CD4-positive, alpha-beta T cell treated with Interleukin-6 for 4 hours (primary cell): ENCODE measurements at places on chromosomes 6 and 20.

GRCh38 chr6:71490876-71491275 is 202.3 kb downstream of the OGFRL1 start:
- no peak for DNase-seq

DNA sequence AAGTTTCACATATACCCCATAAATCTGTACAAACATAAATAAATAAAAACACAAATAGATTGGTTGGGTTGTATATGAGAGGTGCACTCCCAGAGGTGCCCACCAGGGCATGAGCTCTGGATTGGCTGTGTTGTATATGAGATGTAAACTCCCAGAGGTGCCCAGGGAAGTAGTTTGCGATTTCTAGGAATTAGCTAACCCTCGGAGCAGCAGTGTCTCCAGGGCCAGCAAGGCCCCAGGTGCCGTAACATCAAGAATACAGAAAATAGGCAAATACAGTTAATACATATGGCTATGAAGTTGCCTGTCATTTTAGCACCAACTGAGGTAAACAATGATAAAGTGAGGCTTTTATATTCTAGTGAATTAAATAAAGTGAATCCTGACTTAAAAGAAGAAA is 5.4 kb upstream of the GINM1 start:
- peak; percentile 4 for DNase-seq

- no peak for DNase-seq
These were observed 61.1 kb upstream of the ZFP64 start for GRCh38 chr20:52252664-52253063.

DNA sequence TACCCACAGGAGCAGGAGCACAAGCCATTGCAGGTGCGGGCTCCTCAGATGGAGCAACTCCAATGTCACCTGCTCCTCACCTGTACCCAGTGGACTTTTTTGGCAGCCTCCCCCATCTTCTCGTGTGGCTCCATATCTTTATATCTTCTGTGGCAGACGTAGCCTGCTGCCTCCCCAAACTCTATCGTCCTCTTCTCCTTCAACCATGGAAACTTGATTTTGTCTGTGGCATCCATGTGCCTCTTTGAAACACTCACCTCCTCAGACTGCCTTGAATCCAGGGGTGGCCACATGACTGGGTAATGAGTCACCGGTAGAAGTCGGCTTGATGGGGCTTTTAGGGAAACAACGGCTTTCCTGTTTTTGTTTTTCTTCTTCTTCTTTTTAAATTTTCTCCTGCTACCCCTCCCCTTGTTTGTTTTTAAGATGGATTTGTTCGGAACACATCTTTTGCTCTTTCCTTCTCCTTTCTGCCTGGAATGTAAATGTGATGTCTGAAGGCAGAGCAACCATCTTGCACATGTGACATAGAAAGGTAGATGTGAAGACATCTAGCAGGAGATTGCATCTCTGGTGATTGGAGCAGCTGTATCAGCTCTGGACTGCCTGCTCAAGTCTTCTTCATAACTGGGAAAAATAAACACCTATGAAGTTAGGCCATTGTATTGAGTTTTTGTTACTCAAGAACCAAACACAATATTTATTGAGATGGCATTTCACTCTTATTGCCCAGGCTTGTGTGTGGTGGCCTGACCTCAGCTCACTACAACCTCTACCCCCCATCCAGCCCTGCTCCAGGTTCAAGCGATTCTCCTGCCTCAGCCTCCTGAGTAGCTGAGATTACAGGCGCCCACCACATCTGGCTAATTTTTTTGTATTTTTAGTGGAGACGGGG is 69.9 kb upstream of the DDR1 start:
- peak; percentile 68 for DNase-seq

DNA sequence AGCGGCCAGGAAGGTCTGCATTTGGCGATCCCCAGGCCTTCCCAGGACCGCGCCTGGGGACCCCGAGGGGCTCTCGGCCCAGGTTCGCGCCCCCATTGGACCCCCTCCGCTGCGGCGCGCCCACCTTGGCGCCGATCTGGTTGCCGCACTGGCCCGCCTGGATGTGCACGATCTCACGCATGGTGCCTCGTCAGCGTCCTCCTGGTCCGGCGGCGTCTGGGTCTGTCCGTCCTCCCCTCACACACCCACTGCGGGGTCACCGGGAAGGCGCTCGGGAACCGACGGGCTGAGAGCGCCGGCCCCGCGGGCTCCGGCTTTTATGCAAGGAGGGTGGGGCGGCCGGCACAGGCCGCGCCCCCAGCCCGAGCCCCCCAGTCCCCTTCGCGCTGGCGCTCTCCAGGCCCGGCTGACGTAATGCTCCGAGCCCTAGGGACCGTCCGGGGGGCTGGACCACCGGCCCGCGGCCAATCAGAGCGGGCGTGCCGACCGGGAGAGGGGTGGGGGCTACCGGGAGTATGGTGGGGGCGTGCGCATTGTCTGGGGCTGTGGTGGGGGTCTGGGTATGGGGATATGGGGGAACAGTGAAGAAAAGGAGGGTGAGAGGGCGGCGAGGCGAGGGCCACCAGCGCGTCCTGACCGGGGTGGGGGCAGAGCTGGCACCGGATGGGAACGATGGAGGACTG is at the start of gene TUBB2B:
Gene TUBB2B, minus strand, starts transcription at position 291 of the 683 bp plus-strand sequence. Its CDS starts 110 bp downstream, at position 181.
- no peak for DNase-seq

DNA sequence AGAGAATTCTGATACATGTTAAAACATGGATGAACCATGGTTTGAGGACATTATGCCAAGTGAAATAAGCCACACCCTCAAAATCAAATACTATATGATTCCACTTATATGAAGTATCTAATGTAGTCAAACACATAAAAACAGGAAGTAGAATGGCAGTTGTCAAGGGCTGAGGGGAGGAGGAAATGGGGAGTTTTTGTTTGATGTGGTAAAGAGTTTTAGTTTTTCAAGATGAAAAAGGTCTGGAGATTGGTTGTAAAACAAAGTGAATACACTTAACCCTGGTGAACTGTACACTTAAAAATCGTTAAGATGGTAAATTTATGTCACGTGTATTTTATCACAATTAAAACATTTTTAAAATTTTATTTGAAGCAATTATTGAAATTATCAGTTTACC is 127.4 kb upstream of the GRIK2 start:
- no peak for DNase-seq

DNA sequence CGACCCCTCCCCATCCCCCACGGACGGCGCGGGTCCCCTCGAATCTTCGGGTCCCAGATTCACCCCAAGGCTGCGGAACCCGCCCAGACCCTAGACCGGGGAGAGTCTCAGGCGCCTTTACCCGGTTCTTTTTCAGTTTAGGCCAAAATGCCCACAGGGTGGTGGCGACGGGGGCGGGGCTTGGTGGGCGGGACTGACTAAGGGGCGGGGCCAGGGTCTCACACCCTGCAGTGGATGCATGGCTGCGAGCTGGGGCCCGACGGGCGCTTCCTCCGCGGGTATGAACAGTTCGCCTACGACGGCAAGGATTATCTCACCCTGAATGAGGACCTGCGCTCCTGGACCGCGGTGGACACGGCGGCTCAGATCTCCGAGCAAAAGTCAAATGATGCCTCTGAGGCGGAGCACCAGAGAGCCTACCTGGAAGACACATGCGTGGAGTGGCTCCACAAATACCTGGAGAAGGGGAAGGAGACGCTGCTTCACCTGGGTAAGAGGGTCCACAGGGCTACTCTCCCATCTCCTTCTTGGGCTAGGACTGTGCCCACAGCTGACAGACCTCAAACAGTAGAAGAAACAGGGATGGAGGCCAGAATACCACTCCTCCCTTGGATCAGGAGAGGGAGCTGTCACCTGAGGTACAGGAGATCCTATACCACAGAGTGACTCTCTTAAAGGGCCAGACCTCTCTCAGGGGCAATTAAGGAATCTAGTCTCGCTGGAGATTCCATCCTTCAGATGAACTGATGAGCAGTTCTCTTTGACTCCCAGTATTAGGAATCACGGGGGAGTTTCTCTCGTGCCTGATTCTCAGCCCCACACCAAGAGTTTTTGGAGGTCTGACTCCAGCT is 942 bp downstream of the HLA-E start:
- DNase-seq = peak; percentile 93

- DNase-seq = no peak
These were observed 124.4 kb downstream of the KCNQ5 start for GRCh38 chr6:72746276-72746675.

GRCh38 chr6:23412770-23413169 is 713.2 kb upstream of the NRSN1 start:
- DNase-seq = no peak

DNA sequence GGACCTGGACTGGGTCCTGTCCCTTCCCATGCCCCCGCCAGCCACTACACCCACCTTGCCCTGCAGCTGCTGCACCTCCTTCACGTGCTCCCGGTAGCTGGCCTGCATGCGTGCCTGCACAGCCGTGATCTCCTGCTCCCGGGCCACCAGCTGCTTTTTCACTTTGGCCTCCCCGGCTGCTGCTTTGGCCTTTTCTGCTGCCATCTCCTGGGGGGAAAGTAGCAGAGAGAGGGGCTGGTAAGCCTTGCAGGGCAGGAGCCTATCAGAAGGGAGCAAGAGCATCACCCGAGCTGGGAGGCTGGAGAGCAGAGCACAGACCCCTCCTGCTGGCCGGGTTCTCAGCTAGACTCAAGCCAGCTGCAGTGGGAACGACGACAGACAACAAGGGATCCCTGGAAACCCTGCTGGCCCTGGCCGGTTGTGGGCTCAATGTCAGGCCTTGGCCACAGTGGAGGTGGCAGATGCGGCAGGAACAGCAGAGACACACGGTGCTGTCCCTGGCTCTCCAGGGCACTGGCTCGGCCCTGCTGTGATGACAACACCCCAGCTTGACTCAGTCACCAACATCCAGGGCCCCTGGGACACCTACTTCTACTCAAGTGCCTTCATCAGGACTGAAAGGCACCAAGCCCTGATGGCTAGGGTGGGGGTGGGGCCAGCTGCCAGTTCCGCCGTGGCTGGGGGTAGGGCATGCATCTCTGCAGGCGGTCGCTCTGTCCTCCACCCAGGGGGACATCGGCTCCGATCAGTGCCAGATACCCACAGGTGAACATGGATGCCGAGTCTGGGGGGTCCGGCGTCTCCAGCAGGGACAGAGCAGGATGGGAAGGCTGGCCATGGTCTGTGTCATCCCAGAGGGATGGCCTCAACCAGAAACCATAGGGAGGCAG is 45.3 kb downstream of the RRBP1 start:
- no peak for DNase-seq

- no peak for DNase-seq
These were observed 86.2 kb upstream of the THBS2 start for GRCh38 chr6:169339731-169340309.

GRCh38 chr20:30489614-30490003 is 767.9 kb upstream of the DEFB115 start:
- no peak for DNase-seq

- no peak for DNase-seq
These were observed 2.5 kb upstream of the HSPA12B start for GRCh38 chr20:3729811-3730540.

- no peak for DNase-seq
These were observed 77.8 kb upstream of the BHLHE23 start for GRCh38 chr20:63084563-63084927.

GRCh38 chr6:1311400-1312202 is at the start of gene FOXQ1:
TSS of gene FOXQ1 (plus strand) at chr6:1312098. CDS start at chr6:1312705, 607 bp downstream.
- no peak for DNase-seq

- no peak for DNase-seq
These were observed 3.0 kb downstream of the FLRT3 start for GRCh38 chr20:14334306-14334930.

DNA sequence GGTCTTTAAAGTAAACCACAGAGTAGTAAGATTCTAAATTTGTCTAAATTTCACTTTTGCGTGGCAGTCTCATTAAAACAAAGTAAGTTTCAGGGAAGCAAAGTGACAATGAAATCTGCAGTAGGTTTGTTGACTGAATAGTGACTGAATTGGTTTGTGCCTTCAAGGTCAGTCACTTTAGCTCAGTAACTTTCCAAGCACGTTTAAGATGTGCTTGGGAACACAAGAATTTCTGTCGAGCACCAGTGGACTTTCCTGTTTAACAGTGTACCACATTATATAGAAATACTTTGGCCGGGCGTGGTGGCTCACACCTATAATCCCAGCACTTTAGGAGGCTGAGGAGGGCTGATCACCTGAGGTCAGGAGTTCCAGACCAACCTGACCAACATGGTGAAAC is 1.7 kb upstream of the CD24 start:
- no peak for DNase-seq

- no peak for DNase-seq
These were observed 279.2 kb downstream of the PTPRK start for GRCh38 chr6:128241216-128241615.

- no peak for DNase-seq
These were observed 61.0 kb downstream of the CEP162 start for GRCh38 chr6:84166395-84166794.

GRCh38 chr20:33522256-33522820 is 32.4 kb downstream of the CBFA2T2 start:
- DNase-seq = peak; percentile 3

GRCh38 chr6:145977881-145978280 is 13.7 kb upstream of the SHPRH start:
- no peak for DNase-seq

DNA sequence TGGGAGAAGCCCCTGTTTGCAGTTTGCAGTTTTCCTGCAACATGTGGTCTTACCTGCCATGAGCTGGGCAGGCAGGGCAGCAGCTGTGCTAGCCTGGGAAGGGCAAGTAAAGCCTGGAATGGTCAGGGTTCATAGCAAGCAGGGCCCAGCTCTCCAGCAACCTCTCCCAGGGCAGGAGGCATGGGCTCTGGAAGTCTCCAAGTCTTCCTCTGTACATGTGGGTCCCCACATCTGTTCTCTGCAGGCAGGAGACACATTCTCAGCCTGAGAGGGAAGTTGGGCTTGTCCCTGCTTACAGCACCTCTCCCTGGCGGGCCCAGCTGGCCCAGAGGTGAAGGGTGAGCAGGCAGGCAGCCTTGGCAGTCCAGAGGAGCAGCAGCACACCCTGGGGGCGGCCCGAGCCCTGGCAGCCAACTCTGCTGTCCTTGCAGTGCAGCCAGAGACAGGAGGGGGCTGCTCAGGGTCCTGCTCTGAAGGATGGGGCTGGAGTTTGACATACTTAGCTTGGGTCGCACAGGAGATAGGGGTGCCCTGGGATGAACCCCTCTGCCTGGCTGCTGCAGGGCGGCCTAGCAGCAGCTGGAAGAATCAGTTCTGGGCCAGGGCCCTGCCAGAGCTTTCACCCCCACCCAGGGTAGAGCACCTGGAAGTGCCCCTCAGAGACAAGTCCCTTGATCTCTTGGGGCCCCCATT is 176.0 kb downstream of the MRPL14 start:
- DNase-seq = no peak
